Vagina (tissue), 2 donors: ENCODE measurements at places on chromosomes 3 and 15. TPM values are rescaled to one million over a fixed set of nuclear protein-coding genes. Genes with fewer than 3 reads are reported as not detected.

- no peak for DNase-seq
- no peak overlapping the region for H3K4me3 ChIP-seq
- H3K36me3 ChIP-seq: no peaks in the 10 kb centered on the region
- no peaks in the 10 kb centered on the region for H3K27me3 ChIP-seq
- no peaks in the 10 kb centered on the region for H3K4me1 ChIP-seq
These were observed 513.4 kb downstream of the FHIT start for GRCh38 chr3:60737633-60738399.

GRCh38 chr3:50491023-50491422 is 12.4 kb downstream of the CACNA2D2 start:
- H3K4me1 ChIP-seq: no peaks in the 10 kb centered on the region
- H3K27ac ChIP-seq: no peak overlapping the region
- no peaks in the 10 kb centered on the region for H3K27me3 ChIP-seq
- DNase-seq: no peak

MTHFS gene
- total RNA-seq: 7.1 TPM

- no peak overlapping the region for H3K4me3 ChIP-seq
- H3K4me1 ChIP-seq: no peaks in the 10 kb centered on the region
- H3K27ac ChIP-seq: no peak overlapping the region
- DNase-seq: peak; percentile 34
These were observed 71.0 kb downstream of the B3GNT5 start for GRCh38 chr3:183324083-183324482.

SAMMSON gene
- total RNA-seq: not detected

GRCh38 chr3:45987368-45988291 is 8.0 kb downstream of the FYCO1 start:
- peaks cover 90% of the 10 kb centered on the region for H3K4me1 ChIP-seq
- DNase-seq: no peak
- peak overlapping the region; percentile 78 for H3K27ac ChIP-seq
- H3K27me3 ChIP-seq: no peaks in the 10 kb centered on the region

- DNase-seq: no peak
- peak overlapping the region; percentile 72 for H3K27ac ChIP-seq
- peaks cover 23% of the 10 kb centered on the region for H3K4me1 ChIP-seq
These were observed 854 bp upstream of the COL8A1 start for GRCh38 chr3:99637368-99638111.

DNA sequence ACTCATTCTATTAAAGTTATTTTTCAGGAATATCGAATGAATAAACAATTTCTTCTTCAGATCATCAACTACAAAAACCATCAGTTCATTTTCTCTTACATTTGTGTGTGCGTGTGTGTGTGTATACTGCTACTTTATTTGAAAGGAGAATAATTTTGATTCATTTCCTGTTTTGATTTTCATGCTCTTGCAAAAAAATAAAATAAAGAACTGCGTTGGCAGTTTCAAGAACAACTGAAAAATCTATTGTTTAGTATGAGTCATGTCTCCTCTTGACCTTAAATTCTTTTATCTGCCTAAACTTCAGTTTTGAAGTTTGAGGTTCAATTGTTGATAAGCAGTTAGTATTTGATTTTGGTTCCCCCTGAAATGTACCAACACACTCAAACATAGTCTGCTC is 540.8 kb downstream of the FGF12 start:
- no peak overlapping the region for H3K4me3 ChIP-seq
- H3K4me1 ChIP-seq: no peaks in the 10 kb centered on the region
- no peak overlapping the region for H3K27ac ChIP-seq
- H3K27me3 ChIP-seq: no peaks in the 10 kb centered on the region
- H3K36me3 ChIP-seq: no peaks in the 10 kb centered on the region

DTWD1 gene
- total RNA-seq: 13.3 TPM

DNA sequence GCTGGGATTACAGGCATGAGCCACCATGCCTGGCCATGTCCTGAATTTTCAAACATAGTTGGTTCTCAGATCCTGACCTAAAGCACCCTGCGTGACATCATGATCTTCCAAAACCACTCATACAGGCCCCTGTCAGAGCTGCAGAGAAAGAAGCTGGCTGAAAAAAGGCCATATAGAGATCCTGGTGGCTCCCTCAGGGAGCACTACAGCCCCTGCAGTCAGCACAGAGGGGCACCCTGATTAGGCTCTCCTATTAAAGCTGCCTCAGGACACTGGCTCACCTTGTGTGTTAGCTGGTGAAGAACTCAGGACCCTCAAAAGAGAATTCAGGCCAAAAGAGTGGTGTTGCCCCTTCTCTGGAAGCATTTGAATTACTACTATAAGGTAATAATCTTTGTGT is 249.7 kb upstream of the MCTP2 start:
- H3K27me3 ChIP-seq: no peaks in the 10 kb centered on the region
- no peak overlapping the region for H3K4me3 ChIP-seq
- DNase-seq: peak; percentile 80
- H3K4me1 ChIP-seq: peaks cover 26% of the 10 kb centered on the region
- peak overlapping the region; percentile 52 for H3K27ac ChIP-seq

- no peaks in the 10 kb centered on the region for H3K27me3 ChIP-seq
- DNase-seq: no peak
- no peaks in the 10 kb centered on the region for H3K36me3 ChIP-seq
- H3K4me1 ChIP-seq: no peaks in the 10 kb centered on the region
- H3K4me3 ChIP-seq: no peak overlapping the region
These were observed 204.4 kb downstream of the FAM43A start for GRCh38 chr3:194890091-194890490.

GRCh38 chr15:25242166-25242879 is 196.5 kb downstream of the UBE3A start:
- no peak for DNase-seq
- no peaks in the 10 kb centered on the region for H3K36me3 ChIP-seq
- no peaks in the 10 kb centered on the region for H3K27me3 ChIP-seq
- no peak overlapping the region for H3K4me3 ChIP-seq
- no peaks in the 10 kb centered on the region for H3K4me1 ChIP-seq

- H3K36me3 ChIP-seq: peaks cover 16% of the 10 kb centered on the region
- H3K27me3 ChIP-seq: no peaks in the 10 kb centered on the region
- no peak for DNase-seq
- peaks cover 78% of the 10 kb centered on the region for H3K4me1 ChIP-seq
These were observed 47.6 kb downstream of the ZBTB38 start for GRCh38 chr3:141415953-141416352.

DNA sequence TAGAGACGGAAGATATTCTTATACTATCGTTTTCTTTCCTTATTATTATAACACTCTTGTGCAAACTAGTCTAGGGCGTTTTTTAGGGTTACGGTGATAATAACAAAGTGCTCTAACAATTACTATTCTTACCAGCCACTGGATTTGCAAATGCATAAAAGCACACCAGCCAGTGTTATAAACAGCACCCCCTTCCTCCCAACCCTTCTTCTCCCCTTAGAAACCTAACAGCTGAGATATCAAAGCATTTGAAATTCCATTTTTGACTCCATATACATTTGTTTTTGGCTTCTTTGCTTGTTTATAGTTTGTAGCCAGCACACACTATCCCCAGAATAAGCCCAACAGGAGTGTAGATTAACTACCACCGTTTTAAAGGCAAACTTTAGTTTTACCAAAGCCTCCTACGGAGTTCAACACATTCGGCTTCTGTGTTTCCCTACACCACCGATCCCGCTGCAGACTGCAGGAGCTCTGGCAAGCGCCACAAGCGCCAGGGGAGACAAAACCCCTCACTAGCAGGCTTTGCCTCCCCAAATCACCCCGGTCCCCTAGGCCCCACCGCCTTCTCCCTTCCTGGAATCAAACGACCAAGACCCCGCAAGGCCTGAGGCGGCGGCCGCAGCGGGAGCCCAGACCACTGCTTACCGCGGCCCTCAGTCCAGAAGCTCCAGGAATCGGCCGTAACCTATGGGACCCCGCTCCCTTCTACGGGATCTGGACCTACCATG is 461 bp downstream of the COPB2 start:
- H3K27me3 ChIP-seq: no peaks in the 10 kb centered on the region
- peak overlapping the region; percentile 88 for H3K4me3 ChIP-seq
- peak overlapping the region; percentile 95 for H3K27ac ChIP-seq
- no peaks in the 10 kb centered on the region for H3K36me3 ChIP-seq
- peaks cover 49% of the 10 kb centered on the region for H3K4me1 ChIP-seq

GRCh38 chr3:32733631-32734229 is 48.7 kb downstream of the CNOT10 start:
- H3K4me3 ChIP-seq: no peak overlapping the region
- no peak overlapping the region for H3K27ac ChIP-seq
- no peaks in the 10 kb centered on the region for H3K36me3 ChIP-seq
- no peak for DNase-seq
- no peaks in the 10 kb centered on the region for H3K27me3 ChIP-seq
- H3K4me1 ChIP-seq: no peaks in the 10 kb centered on the region

DNA sequence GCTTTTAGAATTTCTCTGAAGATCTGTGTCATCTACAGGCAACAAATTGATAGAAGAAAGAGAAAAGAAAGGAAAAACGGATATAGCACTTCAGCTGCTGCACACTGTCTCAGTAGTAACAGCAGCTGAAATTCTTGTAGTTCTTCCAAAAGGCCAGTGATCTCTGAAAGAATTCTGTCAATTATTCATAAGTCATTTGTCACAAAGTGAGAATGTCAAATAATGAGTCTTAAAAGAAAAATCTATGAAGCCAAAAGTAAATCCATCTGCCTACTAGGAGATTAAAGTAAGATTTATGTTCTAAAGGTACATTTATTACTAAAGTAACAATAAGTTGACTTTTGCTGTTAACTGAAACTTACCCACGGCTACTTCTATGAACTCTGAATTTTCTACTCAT is 24.6 kb downstream of the IFT80 start:
- no peak overlapping the region for H3K4me3 ChIP-seq
- no peaks in the 10 kb centered on the region for H3K27me3 ChIP-seq
- no peaks in the 10 kb centered on the region for H3K4me1 ChIP-seq
- no peak overlapping the region for H3K27ac ChIP-seq
- DNase-seq: no peak

B3GALNT1 gene
- total RNA-seq: 4.9 TPM

GRCh38 chr3:75262661-75263060 is 401.5 kb upstream of the FRG2C start:
- H3K36me3 ChIP-seq: no peaks in the 10 kb centered on the region
- DNase-seq: no peak
- no peak overlapping the region for H3K4me3 ChIP-seq
- no peaks in the 10 kb centered on the region for H3K4me1 ChIP-seq
- H3K27ac ChIP-seq: no peak overlapping the region
